ENCODE measurements at places on chromosomes 16 and 17.

DNA sequence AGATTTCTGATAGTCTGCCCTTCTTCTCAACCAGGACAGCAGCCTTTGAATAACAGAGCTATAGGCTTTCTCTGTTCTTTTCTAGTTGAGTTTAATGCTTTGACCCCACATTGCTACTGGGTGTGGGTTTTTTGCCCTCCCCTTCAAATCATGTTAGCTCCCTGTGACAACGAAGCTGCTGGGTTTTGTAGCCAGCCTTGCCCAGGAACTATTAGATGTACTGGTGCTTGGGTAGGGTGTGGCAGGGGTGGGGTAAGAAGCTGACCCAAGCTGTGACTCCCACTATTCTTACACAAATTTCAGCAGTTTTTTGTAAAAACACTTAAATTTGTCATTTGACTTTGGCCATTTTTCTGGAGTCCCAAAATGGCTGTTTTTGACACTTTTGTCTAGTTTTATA, 69.7 kb downstream of the NLK start:
- DNase-seq = peak; percentile 4

- DNase-seq = peak; percentile 34
Observed at GRCh38 chr16:15773968-15774367, 82.9 kb downstream of the MYH11 start.

GRCh38 chr17:34259146-34259545, 4.1 kb downstream of the CCL2 start:
- DNase-seq = peak; percentile 85

GRCh38 chr16:63655846-63656245, 1466.0 kb downstream of the CDH11 start:
- no peak for DNase-seq

- no peak for DNase-seq
Observed at GRCh38 chr17:4786516-4786915, 352 bp upstream of the VMO1 start.

GRCh38 chr17:72175787-72176515, 55.1 kb downstream of the SOX9 start:
- no peak for DNase-seq

DNA sequence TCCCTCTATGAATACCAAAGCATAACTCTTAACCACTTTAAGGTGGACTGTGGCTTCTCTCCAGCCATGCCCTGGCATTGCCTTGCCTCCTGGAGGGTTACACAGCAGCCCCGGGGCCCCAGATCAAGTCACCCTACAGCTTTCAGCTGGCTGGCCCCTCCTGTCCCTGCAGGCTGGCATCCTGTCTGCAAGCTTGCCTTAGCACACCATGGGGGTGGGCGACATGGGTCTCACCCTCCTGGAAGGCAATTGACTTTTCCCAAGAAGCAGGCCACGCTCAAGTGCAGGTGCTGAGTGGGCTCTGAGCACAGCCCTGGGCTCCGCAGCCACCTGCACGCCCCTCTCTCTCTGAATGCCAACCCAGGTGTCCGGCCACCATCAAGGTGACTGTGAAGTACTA, 25.8 kb upstream of the AKTIP start:
- no peak for DNase-seq

GRCh38 chr17:6328279-6328678, 106.6 kb downstream of the AIPL1 start:
- DNase-seq = no peak

- DNase-seq = no peak
Observed at GRCh38 chr16:77116856-77117255, 74.1 kb upstream of the MON1B start.

DNA sequence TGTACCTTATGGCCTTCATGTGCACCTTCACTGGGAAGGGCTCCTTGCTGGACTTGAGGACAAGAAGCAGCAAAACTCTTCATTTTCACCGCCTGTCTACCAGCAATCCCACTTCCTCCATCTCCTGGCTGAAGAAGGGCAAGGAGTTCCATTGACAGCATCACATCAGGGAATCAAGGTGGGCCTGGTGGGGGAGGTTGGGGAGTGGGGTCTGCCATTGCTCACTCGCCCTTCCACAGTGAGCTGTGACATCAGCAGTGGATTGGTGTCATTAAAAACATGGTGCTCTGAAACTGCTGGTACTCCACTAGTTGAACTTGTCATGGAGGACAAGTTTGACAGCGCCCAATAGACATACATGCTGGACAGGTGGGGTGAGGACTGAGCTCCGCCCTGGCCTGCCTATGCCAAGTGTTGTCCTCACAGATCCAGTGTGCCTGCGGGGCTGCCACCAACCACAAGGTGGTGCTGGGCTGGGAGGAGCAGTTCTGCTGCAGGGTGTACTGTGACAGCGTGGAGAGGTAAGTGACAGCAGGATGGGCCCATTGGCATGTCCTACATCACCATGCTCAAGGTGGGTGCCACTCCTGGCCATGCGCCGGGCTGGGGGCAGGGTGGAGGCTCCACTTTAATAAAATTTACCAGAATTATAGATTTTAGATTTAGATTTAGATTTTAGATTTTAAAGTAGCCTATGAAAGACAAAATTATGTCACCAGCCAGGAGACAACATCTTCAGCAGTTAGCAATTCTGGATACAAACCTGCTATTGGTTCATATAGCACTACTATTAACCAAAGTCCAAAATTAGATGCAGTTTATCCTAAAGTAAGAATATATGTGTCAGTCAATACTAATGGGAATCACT, 1729.1 kb downstream of the TP53TG3F start:
- DNase-seq = no peak

- no peak for DNase-seq
Observed at GRCh38 chr17:20008242-20009051, 712 bp upstream of the SPECC1 start.

DNA sequence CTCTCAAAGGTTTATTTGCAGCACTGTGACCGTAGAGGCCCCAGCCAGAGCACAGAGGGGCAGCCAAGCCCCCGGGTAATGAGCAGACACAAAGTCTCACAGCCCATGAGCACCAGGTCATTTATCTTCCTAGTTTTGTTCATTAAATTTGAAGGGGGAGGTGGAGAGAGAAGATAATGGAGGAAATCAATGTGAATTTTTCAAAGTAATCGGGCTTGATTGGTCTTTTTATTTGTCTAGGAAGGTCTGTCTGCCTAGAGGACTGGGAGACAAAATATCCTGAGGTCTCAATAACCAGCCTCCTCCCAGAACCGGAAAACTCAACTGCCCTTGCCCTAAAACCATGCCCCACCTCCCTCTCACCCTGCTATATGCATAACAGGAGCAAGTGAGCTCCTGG, 189.0 kb downstream of the SLC39A11 start:
- DNase-seq = no peak

DNA sequence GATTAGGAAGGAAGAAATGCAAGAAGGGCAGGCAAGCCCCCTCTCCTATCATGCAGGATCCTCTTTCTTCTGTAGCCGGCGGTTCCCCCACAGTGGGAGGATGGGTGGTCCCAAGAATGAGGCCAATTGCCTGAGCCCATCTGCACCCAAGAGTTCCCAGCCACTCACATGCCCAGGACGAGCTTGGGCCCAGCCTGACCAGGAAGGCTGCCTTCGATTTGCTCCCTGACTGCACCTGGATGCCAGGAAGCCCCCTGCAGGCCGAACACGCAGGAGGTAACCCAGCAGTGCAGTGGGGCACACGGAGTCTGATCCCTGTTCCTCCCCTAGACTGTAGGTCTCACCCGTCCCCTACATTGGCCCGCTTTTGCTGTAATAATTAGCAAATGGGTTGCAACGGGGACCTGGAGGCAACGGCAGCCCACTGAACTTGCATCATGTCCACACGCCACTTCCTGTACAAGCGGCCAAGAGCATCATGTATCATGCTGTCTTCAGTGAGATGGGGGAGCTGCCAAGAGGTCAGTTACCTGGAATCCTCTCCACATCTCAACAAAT, 67.5 kb downstream of the AMFR start:
- DNase-seq = no peak

GRCh38 chr16:79993629-79994209, 393.2 kb upstream of the MAF start:
- no peak for DNase-seq

GRCh38 chr16:79053577-79053976, 547.0 kb downstream of the MAF start:
- no peak for DNase-seq

DNA sequence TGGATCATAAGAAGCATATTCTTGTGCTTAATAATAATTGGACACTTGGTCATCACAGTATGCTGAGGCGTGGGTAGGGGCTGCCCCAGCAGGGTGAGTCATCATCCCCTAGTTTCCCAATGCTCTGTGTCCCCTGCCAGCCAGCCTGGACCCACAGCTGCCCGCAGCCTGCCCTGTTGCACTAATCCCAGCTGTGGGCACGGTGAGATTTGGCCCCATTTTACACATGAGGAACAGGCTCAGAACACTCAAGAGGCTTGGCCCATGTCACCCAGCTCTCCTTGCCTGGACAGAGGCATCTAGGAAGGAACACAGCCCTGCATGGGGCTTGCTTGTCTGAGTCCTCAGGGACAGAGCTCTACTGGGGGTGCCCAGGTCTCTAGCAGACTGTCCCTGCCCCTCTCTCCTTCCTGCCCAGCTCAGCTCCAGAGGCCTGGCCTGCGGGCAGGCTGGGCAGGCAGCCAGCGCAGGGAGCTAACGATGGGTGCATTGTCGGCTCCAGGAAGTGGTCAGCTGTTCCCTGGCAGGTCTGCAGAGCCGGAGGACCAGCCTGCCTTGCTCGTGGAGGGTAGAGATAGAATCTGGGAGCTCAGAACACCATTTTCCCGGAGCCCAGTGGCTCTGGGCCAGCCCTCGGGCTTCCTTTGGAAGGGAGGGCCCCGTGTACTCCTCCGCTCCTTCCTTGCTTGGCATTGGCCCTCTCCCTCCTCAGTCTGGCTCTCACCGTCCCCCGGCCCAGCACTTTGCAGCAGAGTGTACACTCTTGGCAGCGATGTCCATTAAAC, 189.4 kb downstream of the RAB11FIP4 start:
- DNase-seq = peak; percentile 97

GRCh38 chr16:82071421-82071820, 36.4 kb downstream of the HSD17B2 start:
- peak; percentile 11 for DNase-seq

- no peak for DNase-seq
Observed at GRCh38 chr17:77182205-77183172, 41.7 kb downstream of the SEC14L1 start.

DNA sequence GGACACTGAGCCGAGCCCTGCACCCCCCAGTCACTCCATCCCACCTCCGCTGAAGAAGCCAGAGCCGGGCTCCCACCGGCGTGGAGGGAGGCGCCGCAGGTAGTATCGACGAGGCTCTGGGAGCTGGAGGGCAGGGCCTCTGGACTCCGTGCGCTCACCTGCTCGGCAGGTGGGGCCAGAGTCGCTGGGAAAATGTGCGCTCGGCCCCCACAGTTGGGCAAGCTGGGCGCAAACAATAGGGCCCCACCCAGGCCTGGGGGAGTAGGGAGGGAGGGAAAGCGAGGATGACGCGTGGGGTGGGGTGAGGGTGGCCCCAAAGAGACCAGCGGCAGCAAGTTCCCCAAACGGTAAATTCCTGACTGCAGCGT, 668 bp downstream of the JUP start:
- no peak for DNase-seq

DNA sequence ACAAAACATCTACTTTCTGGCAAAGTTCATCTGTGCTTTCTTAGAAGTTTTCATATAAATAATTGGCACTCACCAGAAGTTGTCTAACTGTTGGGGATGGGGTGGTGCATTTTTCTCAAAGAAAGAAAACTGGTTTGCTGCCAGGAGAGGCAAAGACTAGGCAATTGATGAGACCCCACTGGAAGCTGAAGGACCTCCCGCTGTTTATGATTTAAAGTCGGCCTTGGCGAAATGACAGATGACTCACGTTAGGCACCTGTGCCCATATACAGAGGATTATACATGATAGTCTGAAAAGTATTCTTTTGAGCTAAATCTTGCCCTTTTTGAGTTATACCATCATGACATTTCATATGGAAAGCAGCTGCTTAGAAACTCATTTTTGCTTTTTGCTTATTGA, 193.0 kb upstream of the ZFHX3 start:
- no peak for DNase-seq

DNA sequence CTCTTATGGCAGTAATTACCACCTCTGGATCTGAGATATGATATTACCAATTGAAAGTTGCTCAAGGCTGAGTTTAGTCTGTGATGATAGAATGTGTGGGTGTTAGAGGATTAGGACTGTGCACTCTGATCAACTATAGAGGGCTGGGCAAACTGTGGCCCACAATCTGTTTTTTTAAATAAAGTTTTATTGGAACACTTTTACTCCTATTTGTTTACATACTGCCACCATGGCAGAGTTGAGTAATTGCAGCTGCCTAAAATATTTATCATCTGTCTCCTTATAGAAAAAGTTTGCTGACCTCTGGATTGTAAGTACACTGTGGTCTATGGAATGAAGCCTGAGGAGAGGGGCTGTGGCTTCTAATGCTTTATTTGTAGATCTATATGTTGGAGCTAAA, 71.5 kb upstream of the N4BP1 start:
- no peak for DNase-seq

- DNase-seq = no peak
Observed at GRCh38 chr17:66570447-66571195, 264.3 kb upstream of the CACNG5 start.

- no peak for DNase-seq
Observed at GRCh38 chr17:80109066-80109660, 7.8 kb downstream of the GAA start.

- no peak for DNase-seq
Observed at GRCh38 chr16:66477028-66477515, 50.0 kb downstream of the BEAN1 start.
